ENCODE measurements at places on chromosomes 3 and 15.

DNA sequence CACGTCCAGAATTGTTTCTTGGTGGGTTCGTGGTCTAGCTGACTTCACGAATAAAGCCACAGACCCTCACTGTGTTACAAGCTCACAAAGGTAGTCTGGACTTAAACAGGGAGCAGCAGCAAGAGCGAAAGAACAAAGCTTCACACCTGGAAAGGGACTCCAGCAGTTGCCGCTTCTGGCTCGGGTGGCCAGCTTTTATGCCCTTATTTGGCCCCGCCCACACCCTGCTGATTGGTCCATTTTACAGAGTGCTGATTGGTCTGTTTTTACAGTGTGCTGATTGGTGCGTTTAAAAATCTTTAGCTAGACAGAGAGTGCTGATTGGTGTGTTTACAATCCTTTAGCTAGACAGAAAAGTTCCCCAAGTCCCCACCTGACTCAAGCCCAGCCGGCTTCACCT, 194.2 kb upstream of the NDN start:
- no peak for DNase-seq

GRCh38 chr3:27976933-27977332, 254.8 kb upstream of the EOMES start:
- DNase-seq, result no peak

DNA sequence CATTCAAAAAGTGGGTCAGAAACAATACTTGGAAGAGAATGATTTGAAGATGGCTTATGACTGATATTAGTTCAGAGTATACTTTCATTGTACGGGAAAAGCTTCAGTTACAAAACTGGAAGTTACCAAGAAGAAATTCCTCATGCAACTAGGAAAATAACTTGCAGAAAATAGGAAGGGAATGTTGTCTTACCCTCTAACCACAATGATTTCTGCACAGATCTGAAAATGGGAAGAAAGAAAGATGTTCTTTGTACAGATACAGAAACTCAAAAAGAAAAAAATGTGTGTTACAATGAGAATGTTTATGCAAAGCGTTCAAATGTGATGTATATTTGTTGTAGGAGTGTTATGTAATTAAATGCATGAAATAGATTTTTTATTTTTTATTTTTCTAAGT, 3.7 kb downstream of the ZNF280D start:
- DNase-seq, result no peak

- DNase-seq, result no peak
Measured at GRCh38 chr3:13252207-13252606, 167.9 kb downstream of the NUP210 start.

DNA sequence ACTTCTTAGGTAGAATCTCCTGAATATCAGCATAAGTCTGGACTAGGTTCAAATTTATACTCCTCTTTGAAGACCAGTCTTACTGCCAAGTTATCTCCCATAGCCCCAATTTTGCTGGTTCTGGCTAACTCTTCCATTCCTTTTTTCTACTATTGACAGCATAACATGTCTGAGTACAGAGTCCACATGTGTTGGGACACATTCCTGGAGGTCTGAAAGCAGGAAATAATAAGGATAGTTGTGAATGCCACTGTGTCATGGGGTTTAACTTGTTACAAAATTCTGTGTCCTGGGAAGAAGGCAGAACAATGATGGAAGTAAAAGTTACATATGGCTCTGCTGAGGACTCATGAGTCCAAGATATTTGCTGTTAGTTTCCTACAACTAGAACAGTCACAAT, 57.4 kb upstream of the ZBTB20 start:
- no peak for DNase-seq

GRCh38 chr3:187243933-187244524, 46.7 kb downstream of the RTP1 start:
- no peak for DNase-seq

GRCh38 chr3:71859123-71859519, 74.2 kb upstream of the PROK2 start:
- DNase-seq, result peak; percentile 55

DNA sequence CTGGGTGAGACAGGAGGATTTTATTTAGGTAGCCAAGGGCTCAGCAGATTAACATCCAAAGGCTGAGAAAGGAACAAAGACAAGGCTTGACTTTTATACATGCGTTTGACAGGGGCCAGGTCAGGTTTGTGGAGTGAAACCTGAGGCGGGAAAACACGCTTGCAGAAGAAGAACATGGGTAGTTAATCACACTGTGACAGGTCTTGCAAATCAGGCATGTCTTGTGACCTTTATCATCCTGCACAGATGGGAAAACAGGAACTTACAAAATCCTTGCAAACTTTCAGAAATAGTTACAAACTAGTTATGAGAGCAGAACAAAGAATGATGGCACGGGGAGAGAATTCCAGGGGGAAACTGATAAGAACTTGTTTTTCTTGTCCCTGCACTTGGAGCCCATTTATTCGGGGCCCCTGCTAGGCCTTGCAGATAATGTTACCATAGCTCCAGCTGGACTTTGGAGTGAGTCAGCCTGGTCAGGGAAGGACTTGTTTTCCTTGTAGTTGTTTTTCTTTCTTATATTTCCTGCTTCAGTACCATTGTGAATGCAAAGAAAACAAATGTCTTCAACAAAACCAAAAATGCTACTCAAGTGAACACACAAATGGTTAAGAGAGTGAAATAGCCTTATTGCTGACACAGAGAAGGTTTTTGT, 965.9 kb upstream of the ROBO1 start:
- DNase-seq, result no peak

DNA sequence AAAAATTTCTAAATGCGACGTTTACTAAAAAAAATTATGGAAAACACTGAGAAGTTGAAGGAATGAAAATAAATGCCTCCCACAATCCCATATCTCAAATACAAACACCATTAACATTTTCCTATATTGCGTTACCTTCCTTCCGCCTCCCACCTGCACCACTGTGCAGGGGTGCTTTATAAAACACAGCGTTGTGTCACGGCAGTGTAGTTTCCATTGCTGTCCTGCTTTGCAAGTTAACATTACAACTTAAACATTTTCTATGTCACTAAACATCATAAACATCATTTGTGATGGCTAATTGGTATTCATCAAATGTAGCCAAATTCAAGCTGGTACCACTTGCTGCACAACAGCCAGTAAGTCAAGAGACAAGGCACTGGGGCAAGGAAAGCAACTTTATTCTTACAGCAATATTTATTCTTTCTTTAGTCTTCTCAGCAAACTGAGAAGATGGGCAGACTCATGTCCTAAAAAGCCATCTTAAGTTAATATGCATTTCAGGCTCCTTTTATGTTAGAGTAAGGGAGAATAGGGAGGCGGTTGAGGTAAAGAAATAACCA, 12.3 kb upstream of the FETUB start:
- DNase-seq, result no peak

DNA sequence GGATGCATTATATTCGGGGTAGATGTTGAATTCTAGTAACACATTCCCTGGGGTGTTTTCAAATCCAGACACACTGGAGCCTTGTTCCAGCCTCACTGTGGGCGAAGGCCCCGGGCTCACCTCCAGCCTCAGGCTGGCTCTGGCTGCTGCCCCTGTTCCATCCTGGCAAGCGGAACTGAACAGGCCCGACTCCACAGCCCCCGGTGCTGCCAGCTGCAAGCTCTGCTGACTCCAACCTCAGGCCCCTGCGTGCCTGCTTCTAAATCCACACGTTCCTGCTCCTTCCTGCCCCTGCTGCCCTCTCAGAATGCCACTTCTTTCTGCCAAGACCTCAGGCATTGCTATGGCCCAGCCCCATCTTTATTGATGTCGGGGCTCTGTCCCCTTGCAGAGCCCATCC, 90.6 kb downstream of the LIPC start:
- DNase-seq, result no peak

DNA sequence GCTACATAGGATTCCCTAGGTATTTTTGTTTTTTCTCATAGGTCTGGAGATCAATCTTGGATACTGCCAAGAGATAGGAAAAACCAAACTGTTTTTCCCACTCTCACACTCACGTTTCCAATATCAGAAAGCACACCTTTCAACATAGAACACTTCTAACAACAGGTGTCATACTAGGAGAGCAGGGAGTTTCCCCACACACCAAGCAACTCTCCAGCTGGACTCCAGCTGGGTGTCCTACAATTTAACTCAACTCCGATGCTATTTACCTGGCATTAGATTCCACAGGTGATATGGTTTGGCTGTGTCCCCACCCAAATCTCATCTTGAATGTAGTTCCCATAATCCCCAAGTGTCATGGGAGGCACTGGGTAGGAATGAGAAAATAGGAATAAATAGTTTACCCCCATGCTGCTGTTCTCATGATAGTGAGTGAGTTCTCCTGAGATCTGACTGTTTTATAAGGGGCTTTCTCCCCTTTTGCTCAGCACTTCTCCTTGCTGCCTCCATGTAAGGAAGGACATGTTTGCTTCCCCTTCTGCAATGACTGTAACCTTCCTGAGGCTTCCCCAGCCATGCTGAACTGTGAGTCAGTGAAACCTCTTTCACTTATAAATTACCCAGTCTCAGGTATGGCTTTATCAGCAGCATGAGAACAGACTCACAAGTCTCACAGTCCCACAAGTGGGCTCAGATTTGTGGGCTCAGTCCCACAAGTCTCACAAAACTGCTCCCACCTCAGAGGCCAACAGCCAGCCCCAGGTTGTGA, 354.5 kb upstream of the THBS1 start:
- DNase-seq, result no peak

GRCh38 chr3:125078951-125079674, 23.3 kb upstream of the HEG1 start:
- no peak for DNase-seq

- DNase-seq, result peak; percentile 86
Measured at GRCh38 chr15:66619152-66619903, 53.5 kb upstream of the LCTL start.

GRCh38 chr15:57133127-57133968, 214.9 kb downstream of the TCF12 start:
- no peak for DNase-seq

DNA sequence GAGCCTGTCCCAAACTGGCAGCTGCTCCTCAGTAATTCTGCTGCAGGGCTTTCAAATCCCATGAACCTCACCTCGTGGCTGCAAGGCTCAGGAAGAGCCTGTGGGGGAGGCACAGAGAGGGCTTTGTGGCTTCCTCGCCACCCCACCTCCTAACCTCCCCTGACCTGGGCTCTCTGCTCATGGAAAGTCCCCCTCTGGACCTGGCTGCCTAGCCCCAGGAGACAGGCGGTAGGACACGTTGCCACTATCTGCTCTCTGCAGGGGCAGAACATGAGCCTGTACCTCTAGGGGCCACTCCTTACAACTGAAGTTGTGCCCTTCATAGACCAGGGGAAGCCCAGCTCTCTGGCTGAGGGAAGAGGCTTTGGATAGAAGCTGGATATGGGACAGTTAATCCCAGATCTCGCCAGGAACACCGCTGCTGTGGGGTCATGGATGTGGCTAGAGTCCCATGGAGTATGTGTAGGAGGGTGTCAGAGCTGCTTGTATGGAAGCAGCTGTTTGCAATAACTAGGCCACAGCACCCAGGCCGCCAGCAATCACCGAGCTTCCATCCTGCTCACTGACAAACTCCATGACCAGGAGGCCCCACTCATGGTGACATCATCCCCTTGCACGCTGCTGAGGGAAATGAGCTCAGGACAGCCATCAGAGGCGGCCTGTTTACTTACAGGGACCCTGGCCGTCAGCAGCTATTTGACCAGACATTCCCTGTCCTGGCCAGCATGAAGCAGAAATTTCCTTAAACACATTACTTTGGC, 34.0 kb upstream of the CILP start:
- no peak for DNase-seq

- no peak for DNase-seq
Measured at GRCh38 chr3:157087780-157088600, 72.0 kb downstream of the CCNL1 start.

GRCh38 chr15:73142802-73143762, 90.8 kb downstream of the NEO1 start:
- DNase-seq, result no peak

- DNase-seq, result no peak
Measured at GRCh38 chr3:52827441-52827840, 3.0 kb downstream of the ITIH4 start.

GRCh38 chr3:105842943-105843342, 25.9 kb downstream of the CBLB start:
- no peak for DNase-seq

- no peak for DNase-seq
Measured at GRCh38 chr3:60729056-60729455, 522.2 kb downstream of the FHIT start.

DNA sequence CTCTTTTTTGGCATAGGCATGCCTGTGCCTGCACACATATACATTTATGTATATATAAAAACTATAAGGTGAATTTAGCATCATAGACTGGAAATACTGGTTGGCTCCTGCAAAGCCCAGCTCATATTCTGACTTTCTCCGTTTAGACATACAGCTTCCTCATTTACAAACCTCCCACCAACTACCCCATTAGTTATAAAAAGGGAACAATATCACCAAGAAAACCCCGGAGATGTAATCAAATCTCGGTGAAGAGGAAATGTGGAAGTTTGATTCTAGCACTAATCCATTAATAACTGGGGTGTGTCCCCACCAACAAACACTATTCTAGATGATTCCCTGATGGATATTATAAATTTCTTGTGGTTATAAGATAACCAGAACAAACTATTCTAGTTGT, 517.7 kb upstream of the TBL1XR1 start:
- DNase-seq, result no peak

GRCh38 chr15:29936353-29937049, 114.2 kb upstream of the TJP1 start:
- no peak for DNase-seq

GRCh38 chr3:186663361-186664118, 2.3 kb upstream of the HRG start:
- DNase-seq, result no peak

DNA sequence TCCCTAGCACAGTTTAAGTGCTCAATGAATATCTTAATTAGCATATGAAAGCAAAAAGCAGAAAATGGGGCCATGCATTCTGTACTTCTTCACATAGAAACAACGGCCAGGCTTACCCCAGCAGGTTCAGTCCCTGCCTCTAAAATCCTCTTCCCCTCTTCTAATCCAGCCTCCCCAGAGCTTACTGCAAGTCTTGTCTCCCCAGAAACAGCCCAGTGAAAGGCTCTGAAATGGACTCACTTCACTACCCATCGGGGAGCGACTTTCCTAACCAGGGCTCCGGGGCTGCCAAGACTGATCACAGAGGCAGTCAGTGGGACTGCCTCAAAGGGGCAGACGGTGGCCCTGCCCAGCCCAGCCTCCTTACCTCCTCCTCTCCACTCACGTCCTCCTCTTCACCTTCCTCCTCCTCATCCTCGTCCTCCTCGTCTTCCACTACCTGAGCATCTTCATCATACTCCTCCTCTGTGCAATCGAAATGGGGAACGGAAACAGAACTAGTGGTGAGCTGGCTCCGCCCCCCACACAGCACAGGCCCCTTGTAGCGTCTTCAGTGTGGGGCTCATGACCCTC, 38.0 kb downstream of the ANP32A start:
- DNase-seq, result no peak

- DNase-seq, result no peak
Measured at GRCh38 chr15:66323312-66323928, 30.1 kb downstream of the DIS3L start.
